ENCODE measurements at places on chromosomes 16 and 17. TPM values are rescaled to one million over a fixed set of nuclear protein-coding genes. Genes with fewer than 3 reads are reported as not detected.

DNA sequence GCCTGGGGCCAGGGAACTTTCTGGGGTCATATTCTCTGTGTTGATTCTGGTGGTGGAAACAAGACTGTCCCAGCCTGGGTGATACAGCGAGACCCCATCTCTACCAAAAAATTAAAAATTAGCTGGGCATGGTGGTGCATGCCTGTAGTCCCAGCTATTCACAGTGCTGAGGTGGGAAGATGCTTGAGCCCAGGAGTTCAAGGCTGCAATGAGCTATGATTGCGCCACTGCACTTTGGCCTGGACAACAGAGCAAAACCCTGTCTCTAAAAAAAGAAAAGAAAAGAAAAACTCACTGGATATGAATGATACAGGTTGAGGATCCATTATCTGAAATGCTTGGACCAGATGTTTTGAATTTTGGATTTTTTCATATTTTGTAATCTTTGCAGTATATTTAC is 13.6 kb downstream of the SCGB1C2 start:
- no peak for DNase-seq

DNA sequence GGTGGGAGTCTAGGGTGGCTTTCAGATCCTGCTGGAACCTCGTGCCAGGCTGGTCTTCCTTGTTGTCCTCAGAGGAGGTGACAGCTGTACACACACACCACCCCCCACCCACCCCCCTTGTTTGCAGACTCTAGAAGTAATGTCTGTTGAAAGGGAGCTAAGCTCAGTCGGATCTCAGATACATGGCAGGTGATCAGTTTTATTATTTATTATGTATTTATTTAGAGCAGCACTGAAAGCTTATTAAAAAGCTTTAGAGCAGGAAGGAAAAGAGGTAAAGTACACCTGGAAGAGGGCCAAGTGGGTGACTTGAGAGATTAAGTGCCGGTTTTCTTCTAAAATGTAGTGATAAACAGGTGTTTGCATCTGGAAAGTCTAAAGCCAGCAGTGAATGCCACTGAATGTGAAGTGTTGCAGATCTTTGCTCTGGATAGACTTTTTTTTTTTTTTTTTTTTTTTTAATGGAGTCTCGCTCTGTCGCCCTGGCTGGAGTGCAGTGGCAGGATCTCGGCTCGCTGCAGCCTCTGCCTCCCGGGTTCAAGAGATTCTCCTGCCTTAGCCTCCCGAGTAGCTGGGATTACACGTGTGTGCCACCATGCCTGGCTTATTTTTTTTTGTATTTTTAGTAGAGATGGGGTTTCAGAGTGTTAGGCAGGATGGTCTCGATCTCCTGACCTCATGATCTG is 40.2 kb downstream of the FOXK2 start:
- no peak for DNase-seq

DNA sequence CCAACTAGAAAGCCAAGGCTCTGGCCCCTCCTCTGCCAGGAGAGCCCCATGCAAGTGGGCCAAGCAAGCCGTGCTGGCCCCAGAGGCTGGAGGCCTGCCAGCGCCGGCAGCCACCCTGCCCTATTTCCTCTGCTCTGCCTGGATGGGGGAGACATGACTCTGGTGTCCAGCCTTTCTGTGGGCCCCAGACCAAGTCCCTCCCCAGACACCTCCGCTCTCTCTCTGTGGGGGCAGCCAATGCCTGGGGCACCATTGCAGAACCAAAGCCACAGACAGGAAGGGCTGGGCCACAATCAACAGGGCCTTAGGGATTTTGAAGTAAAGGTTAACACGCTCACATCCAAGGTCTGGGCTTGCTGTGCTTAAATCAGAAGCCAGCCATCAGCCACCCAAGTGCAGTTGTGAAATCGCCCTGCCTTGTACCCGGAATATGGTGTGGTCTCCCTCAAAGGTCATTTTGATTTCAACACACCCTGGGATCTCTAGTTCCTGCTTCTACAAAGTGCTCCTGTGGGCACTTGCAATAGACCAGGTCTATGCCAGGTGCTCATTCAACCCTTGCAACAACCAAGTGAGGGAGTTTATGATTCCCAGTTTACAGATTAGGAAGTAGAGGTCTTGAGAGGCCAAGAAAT is 63.5 kb upstream of the TEX2 start:
- no peak for DNase-seq

TEKT1 gene
- not detected for polyA plus RNA-seq

DNA sequence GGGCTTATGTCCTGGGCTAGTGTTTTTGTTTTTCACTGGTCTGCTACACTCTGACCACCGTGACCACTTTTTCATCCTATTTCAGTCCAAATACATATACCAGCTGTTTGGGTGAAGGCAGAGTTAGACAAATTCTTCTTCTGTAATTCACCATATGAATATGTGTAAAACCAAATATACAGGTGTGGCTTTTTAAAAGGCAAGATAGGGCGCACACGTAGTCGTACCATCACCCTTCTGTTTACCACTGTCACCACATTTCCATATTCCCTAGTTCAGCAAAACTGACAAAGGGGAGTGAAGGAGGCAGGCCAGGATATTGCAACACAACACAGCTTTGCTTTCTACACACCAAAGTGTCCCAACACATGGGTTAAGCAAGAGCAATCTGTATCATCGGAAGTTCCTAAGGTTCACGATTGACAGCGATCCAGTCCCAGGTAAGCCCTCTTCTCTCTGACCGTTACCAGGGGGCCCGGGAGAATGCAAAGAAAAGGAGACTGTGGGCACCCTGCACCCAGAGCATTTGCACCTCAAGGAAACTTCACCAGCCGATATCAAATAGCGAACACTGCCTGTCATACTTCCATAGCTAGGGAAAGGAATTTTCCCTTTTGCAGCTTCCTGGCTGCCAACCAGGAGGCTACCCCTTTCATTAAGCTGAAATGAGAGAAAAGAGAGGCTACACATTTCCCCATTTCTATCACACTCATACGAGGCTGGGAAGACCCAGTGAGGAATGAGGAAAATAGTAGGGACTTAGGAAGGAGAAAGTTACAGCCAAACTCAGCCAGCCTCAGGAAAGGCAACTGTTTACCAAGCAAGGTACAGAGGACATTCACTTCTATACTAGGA is 23.1 kb downstream of the CREBBP start:
- no peak for DNase-seq

All from hindlimb muscle (tissue), 1 donor.